ENCODE measurements at places on chromosomes 13 and 19.
A peak's percentile ranks its signal among the peaks of the same experiment; 100 is the strongest.

DNA sequence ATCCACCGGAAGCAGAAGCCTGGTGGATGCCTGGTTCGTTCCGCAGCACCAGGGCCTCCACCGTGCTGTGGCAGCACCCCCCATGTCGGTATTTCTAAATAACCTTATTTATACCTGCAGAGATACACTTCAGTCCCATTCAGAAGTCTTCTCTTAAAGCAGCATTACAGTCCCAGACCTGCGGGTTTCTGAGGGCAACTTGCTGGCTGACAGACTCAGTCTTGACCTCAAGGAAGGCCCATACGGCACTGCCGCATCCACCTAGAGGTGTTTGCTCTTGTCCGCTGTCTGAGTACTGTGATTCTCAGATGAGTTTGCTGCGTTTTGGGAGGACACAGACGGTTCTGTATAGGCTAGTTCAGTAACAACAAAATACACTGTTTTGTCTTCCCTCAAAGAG lies 16.9 kb upstream of the TEX29 start:
- DNase-seq: no peak

DNA sequence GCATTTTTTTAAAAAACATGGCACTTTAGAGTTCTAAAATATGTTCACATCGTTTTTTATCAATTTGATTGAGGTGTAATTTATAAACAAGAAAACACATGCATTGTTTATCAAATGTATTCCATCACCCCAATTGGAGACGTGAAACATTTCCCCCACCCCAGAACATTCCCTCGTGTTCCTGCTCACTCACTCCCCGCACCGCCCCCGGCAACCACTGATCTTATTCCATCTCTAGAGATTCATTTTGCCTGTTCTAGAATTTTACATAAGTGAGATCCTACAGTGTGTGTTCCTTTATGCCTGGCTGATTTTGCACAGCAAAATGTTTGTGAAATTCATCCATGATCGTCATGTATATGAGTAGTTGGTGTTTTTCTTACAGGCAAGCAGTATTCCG lies 50.5 kb upstream of the KCTD15 start:
- DNase-seq: no peak

- no peak for DNase-seq
Observed at GRCh38 chr13:84823528-84823927, 941.3 kb upstream of the SLITRK1 start.

GRCh38 chr19:42038666-42039065 lies 31.3 kb downstream of the GRIK5 start:
- DNase-seq: no peak

DNA sequence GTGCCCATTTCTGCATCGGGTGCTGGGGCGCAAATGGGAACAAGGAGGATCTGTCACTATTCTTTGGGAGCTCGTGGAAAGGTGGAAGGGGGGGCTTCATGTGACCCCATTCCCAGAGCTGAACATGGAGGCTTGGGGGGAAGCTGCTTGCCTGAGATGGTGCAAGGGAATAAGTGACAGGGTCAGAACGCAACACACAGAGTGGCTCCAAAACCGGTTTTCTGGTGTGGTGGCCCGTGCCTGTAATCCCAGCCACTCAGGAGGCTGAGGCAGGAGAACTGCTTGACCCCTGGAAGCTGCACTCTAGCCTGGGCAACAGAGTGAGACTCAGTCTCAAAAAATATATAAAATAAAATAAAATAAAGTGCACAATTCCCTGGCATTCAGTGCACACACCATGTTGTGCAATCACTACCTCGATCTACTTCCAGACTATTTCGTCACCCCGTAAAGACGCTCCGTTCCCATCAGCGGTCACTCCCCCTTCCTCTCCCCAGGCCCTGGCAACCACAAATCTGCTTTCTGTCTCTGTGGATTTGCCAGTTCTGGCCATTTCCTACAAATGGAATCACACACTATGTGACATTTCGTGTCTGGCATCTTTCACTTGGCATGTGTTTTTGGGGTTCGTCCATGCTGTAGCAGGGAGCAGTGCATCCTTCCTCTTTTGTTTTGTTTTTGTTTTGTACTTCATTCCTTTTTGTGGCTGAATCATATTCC lies 18.2 kb upstream of the COMP start:
- DNase-seq: no peak

DNA sequence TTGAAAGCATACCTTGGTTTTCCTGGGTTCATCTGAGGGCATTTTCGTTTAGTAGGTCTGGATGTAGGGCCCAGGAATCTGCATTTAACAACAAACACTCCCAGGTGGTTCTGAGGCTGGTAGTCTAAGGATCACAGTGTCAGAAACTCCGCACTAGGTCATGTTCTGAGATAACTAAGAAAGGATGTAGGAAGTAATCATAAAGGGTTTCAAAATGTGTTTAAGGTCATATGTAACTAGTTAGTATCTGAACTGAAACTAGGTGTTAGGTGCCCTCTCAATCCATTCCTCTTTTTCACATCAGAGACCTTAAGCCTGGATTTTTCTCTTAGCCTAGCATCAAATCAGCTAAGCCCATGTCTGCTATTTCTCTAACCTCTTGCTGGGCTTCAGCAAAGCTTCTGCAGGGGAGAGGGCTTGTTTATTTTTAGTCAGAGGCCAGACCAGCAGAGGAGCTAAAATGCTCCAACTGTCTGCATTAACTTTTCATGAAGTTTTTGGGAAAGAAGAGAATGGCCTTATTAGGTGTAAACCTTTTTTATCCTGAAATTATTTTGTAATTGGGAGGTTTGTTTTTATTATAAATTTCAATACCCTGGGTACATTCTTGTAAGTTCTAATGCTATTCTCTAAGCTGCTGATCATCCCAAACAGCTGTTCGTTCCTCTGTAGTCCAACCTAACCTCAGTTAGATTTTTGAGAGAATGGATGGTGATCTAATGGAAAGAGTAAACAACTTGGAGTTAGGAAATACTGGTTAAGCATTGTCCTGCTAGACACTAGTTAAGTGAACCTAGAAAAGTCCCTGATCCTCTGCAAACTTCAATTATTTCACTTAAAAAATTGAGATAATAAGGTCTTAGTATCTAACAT lies 262.8 kb upstream of the RFC3 start:
- DNase-seq: no peak

DNA sequence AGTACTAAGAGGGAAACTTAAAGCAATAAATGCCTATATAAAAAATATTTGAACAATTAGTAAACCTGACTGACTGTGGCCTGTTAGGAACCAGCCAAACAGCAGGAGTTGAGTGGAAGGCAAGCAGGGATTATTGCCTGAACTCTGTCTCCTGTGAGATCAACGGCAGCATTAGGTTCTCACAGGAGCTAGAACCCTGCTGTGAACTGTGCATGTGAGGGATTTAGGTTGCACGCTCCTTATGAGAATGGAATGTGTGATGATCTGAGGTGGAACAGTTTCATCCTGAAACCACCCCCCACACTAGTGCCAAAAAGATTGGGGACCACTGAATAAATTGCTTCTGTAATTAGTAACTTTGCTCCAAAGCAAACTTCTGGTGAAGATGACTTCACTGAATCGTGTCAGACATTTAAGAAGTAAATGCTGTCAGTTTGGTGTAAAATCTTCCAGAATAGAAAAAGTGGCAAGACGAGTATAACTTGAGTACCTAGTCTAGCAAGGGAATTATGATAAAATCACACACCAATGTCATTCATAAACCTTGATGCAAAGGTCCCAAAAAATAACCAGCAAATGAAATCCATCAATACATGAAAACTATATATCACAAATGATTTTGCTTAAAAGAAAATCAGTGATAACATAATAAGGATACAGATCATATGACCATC lies 53.8 kb downstream of the SLC6A16 start:
- no peak for DNase-seq

DNA sequence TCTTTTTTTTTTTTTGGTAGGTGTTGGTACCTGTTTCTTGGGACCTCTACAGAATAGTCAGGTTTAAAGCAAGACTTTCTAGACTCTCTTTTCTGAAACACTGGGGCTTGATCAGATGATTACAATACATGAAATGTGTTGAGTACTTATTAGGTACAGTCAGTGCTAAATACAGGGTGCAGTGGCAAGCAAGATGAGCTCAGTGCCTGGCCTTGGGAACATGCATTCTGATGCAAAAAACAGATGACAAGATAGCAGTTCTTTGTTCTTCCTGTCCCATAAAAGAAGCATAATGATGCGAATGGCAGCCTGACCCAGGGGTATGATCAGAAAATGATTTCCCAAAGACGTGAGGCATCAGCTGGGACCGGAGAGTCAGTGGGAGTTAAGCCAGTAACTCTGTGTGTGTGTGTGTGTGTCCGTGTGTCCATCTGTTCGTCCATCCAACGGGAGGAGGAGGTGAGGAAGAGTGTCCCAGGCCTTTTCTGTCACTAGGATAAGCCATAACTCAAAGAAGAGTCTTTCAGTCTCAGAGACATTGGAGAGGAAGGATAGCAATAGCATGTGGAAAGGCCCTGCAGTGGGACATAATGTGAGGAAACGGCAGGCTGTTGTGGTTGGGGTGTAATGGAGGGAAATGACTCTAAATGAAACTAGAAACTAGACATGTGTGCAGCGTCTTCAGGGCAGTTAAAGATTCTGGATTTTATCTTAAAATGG lies 32.2 kb downstream of the SLAIN1 start:
- DNase-seq: no peak

GRCh38 chr13:79442706-79443105 lies 36.7 kb upstream of the RBM26 start:
- DNase-seq: no peak

- DNase-seq: peak; percentile 35
Observed at GRCh38 chr13:43865892-43866291, 13.6 kb downstream of the CCDC122 start.

DNA sequence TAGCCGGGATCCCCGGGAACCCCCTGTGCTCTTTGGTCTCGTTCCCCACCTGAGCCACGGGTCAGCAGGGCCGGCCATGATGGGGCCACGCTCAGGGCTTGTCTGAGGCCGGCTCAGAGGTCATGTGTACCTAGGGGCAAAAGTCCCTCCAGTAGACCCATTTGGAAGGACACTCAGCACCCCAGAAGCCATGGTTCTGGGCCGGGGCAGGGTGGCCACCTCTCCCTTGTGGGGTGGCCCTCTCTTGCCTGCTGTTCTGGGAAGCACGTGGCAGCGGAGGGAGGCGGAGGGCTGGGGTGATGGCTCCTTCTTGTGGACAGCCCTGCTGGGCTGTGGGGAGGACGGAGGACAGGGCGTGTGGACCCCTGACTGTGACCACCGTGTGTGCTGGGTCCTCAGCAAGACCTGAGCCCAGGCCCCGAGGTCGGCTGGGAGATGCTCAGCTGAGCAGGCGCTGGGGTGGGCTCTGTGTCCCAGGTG lies 6.4 kb upstream of the PEAK3 start:
- DNase-seq: no peak

GRCh38 chr19:31100206-31100590 lies 249.0 kb downstream of the TSHZ3 start:
- DNase-seq: no peak

GRCh38 chr19:15280048-15280725 lies 47.9 kb upstream of the EPHX3 start:
- DNase-seq: no peak

DNA sequence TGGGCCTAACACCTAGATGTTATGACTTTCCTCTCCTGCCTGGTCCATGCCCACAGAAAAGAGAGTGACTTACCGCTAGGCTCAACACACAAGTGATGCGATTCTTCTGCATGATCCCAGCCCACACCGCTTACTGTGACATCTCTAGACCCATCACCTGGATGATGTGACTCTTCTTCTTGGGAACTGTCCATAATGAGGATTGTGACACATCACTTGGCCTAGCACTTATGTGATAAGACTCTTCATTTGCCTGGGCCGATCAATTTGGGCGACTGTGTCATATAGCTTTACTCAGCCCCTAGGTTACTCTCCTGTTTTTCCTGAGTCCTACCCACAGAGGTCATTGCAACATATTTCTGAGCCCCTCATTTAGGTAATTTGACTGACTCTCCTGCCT lies 19.9 kb upstream of the ZNF681 start:
- no peak for DNase-seq

- no peak for DNase-seq
Observed at GRCh38 chr13:20305587-20305986, 73.5 kb upstream of the GJB6 start.

DNA sequence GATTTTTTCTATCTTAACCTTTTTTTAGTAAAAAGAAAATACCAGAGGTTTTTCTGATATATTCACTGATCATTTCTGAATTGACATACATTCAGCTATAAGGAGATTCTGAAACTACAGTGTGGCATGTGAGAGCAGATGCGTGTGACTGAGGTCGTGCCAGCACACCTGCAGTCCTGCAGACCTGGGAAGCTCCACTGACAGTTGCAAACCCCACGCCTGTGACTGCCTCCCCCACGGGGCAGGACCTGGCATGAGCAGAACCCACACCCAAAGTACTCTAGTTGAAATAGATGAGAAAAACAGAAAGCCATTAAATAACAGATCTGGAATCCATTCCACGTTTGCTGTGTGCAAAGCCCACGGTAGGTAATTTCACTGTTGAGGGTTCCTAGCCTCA lies 80.7 kb downstream of the TEX29 start:
- DNase-seq: no peak

DNA sequence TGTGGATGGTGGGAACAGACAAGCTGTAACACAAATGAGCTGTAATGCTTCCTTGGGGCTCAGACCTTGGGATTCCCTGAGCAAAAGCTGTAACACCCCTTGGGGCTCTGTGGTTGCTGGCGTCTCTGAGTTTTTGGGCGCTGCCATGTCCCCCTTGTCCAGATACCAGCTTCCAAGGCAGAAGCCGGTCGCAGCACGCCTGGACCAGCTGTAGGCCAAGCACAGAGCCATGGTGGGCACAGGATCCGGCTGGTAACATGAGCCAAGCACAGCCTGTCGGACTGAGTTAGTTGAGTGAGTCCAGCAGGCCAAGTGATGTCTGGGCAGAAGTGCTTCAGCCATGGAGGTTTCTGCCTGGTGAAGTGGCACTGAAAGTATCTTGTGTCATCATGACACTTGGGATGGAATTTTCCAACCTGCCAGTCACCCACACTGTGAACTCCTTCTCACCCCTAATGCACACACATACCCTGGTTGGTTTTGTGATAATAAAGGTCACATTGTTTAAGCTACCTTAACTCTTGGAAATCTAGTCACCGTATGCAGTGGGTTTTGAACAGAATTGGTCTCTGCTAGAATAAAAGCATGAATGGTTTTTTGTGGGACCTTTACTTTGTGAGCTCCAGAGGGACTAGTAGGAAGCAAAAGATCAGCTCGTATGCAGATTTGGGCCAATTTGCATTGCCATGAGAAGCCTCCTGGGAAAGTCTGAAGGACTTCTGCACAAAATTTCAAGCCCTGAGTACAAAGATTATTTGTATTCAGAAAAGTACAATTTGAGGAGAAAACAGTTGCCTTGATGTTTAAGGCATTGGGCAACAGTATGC lies 7.0 kb upstream of the ZNF17 start:
- DNase-seq: no peak

All from A549 (cell line).